ENCODE measurements at places on chromosomes 12 and 14.

- DNase-seq, result no peak
Measured at GRCh38 chr14:105746124-105746514, 219.7 kb downstream of the TMEM121 start.

DNA sequence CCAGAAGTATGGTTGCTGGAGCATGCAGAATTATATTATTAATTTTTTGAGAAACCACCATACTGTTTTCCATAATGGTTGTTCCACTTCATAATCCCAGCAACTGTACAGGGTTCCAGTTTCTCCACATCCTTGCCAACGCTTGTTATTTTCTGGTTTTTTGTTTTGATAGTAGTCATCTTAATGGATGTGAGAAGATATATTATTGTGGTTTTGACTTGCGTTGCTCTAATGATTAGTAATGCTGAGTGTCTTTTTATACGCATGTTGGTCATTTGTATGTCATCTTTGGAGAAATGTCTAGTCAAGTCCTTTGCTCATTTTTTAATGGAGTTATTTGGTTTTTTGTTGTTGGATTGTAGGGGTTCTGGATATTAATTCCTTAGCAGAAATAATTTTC, 58.1 kb downstream of the DAAM1 start:
- DNase-seq, result no peak

- DNase-seq, result no peak
Measured at GRCh38 chr12:94805749-94806529, 155.6 kb upstream of the TMCC3 start.

DNA sequence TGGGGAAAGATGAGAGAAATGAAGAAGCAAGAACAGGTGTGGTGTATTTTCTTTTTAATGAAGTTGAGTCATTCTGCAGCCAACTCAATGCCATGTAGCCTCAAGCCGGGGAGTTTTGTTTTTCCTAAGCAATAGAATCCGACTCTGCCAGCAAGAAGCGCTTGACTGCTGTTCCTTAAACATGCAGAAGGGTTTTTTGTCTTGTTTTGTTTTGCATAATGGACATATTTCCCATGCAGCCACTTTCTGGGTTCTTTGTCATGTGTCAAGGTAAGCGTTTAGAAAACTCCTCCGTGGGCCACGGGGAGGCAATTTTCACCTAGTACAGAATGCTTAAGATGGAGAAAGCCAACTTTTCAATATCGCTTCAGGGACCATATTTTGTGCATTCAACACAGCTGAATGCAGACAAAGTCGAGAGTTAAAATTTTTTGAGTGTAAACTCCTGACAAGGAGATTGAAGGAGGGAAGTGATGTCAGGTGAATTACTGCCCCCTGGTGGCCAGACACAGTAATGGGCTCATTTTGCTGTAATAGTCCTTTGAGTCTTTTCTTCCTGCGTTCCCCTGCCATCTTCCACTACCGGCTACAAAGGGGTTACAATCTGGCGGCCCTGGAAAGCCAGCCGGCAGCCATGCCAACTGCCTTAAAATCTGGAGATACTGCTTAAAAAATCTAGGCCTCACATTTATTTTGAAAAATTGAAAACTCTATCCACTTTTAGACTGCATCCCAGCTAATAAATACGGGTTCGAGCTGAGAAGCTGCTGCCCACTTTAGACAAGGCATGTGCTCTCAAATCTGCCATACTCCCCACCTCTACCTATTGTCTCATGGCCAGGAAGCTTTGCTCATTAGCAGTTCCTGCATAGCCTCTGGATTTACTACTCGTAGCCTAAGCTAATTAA, 3.2 kb upstream of the FICD start:
- peak; percentile 81 for DNase-seq

DNA sequence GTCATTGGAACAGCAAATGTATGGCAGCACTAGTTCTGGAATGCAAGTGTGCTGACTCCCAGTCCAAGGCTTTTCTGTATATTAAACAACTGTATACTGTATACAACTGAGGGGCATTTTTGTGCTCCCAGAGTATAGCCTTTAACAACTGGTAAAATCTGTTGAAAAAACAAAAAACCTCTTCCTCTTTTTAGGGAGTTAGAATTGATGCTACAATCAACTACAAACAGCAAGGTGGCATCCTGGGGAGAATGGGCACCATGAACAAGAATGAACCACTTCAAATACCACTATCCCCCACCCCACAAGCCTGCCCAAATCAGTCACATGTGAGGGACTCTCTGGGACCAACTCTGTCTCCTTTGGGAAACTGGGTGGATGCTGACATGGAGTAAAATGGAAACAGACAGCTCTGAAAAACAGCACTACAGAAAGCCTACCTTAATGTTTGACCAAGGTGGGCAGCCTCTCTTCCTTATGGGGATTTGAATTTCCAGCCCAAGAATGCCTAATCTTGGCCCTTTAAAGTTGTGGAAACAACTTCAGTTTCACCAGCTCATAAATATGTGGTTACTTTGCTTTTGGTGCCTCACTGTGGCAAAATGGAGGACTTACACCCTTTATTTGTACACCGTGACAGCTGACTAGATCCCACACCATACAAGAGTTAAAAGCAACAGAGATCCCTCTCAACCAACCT, 7.5 kb downstream of the VTI1B start:
- DNase-seq, result peak; percentile 74

GRCh38 chr12:99157946-99158345, 489.6 kb upstream of the GARIN6 start:
- no peak for DNase-seq

Data from NCI-H524 (cell line).